HT-29 (cell line): ENCODE measurements at places on chromosomes 12 and 14. TPM values are rescaled to one million over a fixed set of nuclear protein-coding genes. Genes with fewer than 3 reads are reported as not detected.

- DNase-seq, result peak; percentile 29
Measured at GRCh38 chr14:58272588-58273372, 25.6 kb upstream of the ARID4A start.

DNA sequence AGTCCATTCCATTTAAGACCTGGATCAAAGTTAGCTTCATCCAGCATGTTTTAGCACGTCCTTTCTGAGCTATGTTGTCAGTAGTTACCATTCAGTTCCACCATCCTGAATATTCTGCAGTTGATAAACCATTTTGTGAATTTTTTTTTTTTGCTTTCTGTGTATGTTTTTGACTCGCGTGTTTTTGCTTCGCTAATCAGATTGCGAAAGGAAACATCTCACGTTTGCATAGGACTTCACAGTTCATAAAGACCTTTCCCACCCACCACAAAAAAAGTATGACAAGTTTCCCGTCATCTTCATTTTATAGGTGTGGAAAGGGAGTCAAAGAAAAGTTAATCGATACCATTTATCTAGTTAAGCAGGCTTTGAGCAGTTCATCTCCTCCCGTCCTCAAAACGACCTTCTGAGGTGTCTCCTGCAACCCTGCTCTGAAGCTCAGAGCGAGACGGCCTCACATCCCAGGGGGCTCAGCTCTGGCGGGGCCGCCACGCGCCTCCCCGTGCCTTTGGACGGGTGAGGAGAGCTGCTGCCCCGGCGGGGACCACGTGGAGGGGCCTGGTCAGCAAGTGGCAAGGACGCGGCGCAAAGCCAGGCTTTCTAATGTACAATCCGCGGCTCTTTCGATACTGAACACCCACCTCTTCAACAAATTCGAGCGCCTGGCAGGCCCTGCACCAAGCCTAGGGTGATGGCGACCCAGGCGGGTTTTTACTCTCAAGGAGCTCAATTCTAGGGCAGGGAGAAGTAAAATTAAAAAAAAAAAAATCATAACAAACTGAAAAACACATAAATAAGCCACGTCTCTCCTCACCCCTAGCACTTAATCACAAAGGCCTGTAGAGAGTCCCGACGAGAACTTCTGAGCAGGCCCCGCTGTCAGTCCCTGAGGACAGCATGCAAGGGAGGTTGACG is 988 bp upstream of the TMEM263 start:
- DNase-seq, result no peak

The C12orf60 gene
- total RNA-seq, result 0.89 and 0.99 TPM in 2 replicates

DNA sequence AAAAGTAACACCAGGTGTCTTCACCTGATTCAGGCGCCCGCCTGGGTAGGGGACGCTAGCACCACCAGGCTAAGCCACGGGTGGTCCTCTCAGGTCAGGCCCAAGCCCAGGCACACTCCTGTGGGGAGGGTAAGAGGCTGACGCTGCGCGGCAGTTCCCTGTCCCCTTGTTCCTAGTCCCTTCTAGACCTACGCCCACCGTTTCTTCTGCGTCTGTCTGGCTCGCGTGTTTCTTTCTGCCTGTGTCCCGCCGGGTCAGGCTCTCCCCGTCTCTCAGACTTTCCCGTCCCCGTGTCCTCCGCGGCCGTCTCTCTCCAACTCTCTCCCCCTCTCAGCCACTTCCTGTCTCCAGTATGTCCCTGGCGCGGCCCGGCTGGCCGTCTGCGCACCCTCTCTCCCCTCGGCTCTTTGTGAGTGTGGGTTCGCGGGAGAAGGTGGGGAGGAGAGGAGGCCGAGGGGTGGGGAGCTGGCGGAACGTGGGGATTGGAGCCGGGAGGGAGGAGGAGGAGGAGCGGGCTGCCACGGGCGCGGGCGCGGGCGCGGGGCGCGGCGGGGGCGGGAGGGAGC is 3.1 kb upstream of the TNS2 start:
- peak; percentile 76 for DNase-seq

DNA sequence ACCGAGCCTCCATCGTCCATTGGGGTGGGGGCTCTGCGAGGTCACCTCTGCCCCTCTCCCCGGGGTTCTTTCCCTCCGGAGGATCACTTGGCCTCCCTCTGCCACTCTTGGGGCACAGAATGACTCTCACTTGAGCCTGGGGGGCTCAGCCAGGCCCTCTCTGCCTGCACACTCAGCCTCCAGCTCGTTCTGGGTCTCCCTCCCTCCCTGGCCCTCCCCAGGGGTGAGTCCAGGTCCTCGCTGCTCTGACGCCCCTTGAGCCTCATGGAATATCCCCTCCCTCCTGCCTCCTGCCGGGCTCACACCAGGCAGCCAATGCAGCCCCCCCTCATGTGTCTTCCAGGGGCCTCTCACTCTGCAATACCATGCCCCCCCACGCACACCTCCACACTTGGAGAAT is 17.7 kb upstream of the SFSWAP start:
- no peak for DNase-seq

The CACNA2D4 gene
- 0.81 and 3.4 TPM in 2 replicates for total RNA-seq

The TPCN1 gene
- total RNA-seq, result 23.8 and 36.3 TPM in 2 replicates

- DNase-seq, result no peak
Measured at GRCh38 chr12:12039897-12040296, 30.8 kb upstream of the BCL2L14 start.

DNA sequence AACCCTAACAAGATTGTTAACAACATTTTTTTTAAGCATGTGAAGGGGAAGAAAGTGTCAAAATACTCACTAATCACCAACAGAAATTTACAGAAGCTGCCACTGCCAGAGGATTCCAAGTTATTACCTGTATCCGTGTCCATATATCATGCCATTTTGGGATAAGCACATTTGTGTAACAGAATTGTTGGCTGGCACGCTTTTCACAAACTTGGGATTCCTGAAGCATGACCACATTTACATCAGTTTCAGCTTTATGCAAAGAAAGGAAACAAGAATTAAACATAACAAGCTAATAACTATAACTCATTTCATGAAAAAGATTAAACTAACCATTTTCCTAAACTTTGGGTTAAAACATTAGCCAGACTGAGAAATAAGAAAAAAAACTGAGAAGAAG is 5.9 kb downstream of the NEMP1 start:
- DNase-seq, result no peak

DNA sequence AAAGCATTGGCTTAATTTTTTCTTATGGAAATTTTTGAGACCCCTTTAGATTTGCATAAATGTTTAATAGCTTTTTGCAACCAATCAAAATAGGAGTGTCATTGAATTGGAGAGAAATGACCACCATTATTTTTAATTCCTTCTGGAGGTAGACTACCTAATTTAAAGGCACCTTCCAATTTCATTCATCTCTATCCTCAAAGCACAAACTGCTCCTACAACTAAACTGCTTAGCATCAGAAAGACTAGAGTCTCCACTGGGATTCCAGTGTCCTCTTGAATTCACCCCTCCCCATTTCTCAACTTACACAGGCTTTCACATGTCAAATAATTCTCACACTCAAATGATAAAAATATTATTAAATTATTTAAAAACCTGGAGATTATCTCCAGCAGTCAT is 168.4 kb downstream of the RPS29 start:
- no peak for DNase-seq

The ASCL1 gene
- not detected in 2 replicates for total RNA-seq

- DNase-seq, result peak; percentile 42
Measured at GRCh38 chr14:80491131-80491530, 279.8 kb upstream of the DIO2 start.

The PRKD1 gene
- total RNA-seq, result not detected in 2 replicates

The INSM2 gene
- total RNA-seq, result 0.08 TPM in 1 of 2 replicates, not detected in the other

The TPH2 gene
- not detected in 2 replicates for total RNA-seq

- DNase-seq, result no peak
Measured at GRCh38 chr12:116346741-116347140, 69.2 kb upstream of the MED13L start.

DNA sequence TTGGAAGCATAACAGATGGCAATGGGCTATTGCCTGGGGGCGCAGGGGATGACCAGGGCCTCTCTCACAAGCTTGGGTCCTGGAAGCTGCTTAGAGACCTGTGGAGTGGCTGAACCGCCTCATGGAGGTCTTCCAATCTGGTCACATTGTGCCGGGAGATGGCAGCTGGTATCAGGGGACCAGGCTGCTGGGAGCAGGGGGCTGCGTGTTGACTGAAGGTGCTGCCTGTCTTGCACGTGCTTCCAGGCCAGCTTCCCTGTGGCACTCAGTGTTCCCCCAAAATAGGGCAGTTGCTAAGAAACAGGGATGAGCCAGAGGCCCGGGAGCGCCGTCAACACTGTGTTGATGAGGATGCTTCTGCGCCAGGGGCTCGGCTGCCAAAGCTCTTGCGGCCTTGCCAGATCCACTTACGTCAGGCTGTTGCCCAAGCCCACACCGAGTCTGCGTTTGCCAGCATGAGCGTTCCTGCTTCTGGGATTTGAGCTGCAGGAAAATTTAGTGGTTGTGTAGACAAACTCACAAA is 39.8 kb downstream of the ELK3 start:
- no peak for DNase-seq

GRCh38 chr12:58211211-58211610 is 269.8 kb downstream of the ATP23 start:
- DNase-seq, result no peak

DNA sequence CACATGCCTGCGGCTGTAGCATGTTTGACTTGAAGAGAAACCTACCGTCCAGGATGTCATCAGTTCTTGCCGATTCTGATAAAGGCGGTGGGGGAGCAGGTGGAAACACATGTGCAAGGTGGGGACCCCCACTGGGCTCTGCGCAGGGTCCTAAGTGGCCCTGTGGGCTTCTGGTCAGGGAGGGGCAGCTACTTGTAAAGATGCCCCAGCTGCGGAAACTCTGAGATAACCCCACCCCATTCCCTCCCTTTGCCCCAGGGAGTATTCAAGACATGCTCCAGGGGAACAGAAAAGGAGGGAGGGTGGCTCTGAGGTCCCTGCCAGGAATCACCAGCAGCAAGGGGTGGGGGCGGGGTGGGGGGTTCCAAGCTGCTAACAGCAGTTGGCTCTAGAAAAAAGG is 67.6 kb downstream of the PIWIL1 start:
- DNase-seq, result no peak

GRCh38 chr14:101444116-101444515 is 117.2 kb upstream of the DIO3 start:
- peak; percentile 6 for DNase-seq

- no peak for DNase-seq
Measured at GRCh38 chr12:65152012-65152411, 17.4 kb upstream of the LEMD3 start.

GRCh38 chr12:60205500-60205899 is 609.7 kb downstream of the SLC16A7 start:
- DNase-seq, result no peak

The KRT83 gene
- total RNA-seq, result 0.10 and 0.94 TPM in 2 replicates

- DNase-seq, result no peak
Measured at GRCh38 chr12:94111302-94111701, 37.1 kb upstream of the PLXNC1 start.

The SDS gene
- not detected in 2 replicates for total RNA-seq

DNA sequence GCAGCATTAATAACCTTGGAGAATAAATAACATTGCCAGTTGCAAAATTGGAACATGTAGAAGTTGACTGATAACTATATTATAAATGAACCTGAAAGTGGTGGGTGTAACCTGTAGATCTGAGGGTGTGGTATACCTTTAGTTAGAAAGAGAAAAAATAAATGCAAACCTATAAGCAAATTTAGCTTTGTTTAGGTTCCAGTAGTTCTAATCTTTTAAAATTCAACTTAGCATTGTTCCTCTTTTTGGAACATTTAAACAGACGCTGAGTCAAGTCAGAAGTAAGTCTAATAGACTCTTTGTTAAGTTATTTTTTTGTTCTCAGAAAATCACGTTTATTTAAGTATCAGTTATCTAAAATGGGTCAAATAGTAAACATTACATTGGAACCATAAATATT is 120.0 kb downstream of the DNAI7 start:
- no peak for DNase-seq

GRCh38 chr12:6274231-6275221 is 36.0 kb upstream of the PLEKHG6 start:
- peak; percentile 80 for DNase-seq

- DNase-seq, result peak; percentile 68
Measured at GRCh38 chr14:60331201-60332045, 82.4 kb downstream of the PPM1A start.

DNA sequence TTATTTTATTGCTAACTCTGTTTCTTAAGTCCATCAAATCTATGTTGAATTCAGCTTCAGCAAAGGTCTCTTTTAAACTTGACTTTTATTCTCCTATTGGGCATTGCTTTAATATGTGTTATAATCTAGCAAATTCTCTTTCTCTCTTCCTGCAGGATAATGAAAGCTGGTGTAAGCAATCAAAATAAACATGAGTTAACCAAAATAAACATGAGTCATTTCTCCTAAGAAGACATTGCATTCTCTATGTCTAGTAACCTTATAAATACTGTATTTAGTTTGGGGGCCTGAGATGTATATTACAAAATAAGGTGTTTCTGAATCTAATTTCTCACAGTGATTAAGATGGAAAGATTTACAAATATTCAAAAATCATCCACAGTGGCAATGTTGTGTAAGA is 739.1 kb upstream of the ATXN7L3B start:
- DNase-seq, result no peak

GRCh38 chr12:26369588-26369987 is 174.2 kb downstream of the SSPN start:
- no peak for DNase-seq

- no peak for DNase-seq
Measured at GRCh38 chr14:99230208-99231151, 41.5 kb downstream of the BCL11B start.

GRCh38 chr12:123433615-123434014 is 2.9 kb downstream of the RILPL2 start:
- DNase-seq, result no peak

DNA sequence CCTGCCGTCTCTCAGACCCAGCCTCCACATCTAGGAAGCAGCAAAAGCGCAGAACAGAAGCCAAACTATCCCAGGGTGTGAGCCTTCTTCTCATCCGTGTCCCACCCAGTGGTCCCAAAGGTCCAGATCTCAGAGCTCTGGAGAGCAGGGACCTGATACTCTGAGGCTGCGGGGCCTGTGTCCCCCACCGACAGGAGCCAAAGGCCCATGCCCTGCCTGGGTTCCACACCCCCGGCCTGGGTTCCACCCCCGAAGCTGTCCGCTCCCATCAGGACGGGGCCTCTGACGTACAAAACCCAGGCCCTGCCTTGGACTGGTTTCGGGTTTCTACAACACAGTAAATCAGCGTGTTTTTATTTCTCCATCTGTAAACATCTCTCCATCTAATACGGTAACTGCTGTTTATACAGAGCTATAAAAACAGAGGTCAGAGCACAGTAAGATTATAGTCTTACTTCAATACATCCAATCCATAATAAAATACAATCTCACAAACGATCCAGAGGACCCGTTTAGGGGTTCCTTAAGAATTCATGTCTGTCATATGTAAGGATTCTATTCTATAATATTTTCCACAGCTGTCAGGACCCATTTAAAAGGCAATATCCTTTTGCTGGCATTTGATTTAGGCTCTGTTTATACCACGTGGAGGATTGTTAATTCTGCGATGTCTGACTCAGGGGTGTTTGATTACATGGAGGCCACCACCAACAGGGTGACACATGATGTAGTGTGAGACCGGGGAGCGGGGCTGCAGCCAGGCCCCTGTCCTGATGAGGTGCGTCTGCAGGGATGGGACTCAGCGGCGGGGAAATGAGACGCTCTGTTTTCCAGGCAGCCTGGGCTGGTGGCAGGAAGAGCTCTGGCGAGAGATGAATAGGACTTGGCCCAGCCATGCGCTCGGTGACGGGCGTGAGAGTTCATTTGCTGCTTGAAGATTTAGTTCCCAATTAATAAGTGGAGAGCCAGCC is 110.3 kb downstream of the DICER1 start:
- no peak for DNase-seq

The RFLNA gene
- not detected in 2 replicates for total RNA-seq
